ENCODE measurements at places on chromosomes 3 and 15. TPM values are rescaled to one million over a fixed set of nuclear protein-coding genes. Genes with fewer than 3 reads are reported as not detected.

Gene GPR171
- 9.7 TPM for total RNA-seq

Gene STAC
- total RNA-seq: not detected

Gene DLEC1
- 0.67 TPM for total RNA-seq

Gene ALS2CL
- 92.0 TPM for total RNA-seq

Gene KBTBD13
- total RNA-seq: 0.38 TPM

Gene NKIRAS1
- total RNA-seq: 6.4 TPM

DNA sequence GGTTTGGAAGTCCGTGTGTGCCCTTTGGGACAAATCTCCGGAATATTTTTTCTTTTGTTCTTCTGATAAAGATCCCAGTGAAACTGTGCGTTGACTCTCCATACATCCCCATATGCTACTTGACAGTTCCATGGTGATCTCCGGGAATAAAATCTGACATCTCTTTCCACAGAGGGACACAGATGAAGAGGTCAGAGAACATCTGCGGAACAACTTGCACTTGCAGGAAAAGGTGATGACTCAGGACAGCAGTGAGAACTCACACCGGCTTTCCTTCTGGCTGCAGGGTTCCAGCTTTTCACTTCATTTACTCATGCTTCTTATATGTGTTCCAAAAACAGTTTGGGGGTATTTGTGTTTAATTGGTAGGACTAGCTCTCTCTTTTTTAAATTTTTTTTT is 157.5 kb upstream of the CHRM5 start:
- H3K36me3 ChIP-seq: no peaks in the 10 kb centered on the region
- DNase-seq: no peak
- no peaks in the 10 kb centered on the region for H3K4me1 ChIP-seq
- no peaks in the 10 kb centered on the region for H3K27me3 ChIP-seq
- H3K27ac ChIP-seq: no peak overlapping the region

- no peak overlapping the region for H3K4me3 ChIP-seq
- no peaks in the 10 kb centered on the region for H3K27me3 ChIP-seq
- H3K27ac ChIP-seq: no peak overlapping the region
- DNase-seq: peak; percentile 26
- H3K36me3 ChIP-seq: no peaks in the 10 kb centered on the region
- H3K4me1 ChIP-seq: no peaks in the 10 kb centered on the region
Observed at GRCh38 chr3:194380326-194380725, 10.8 kb upstream of the LRRC15 start.

- H3K27me3 ChIP-seq: no peaks in the 10 kb centered on the region
- no peak overlapping the region for H3K27ac ChIP-seq
- H3K36me3 ChIP-seq: no peaks in the 10 kb centered on the region
- DNase-seq: no peak
Observed at GRCh38 chr3:97927704-97928103, 44.5 kb downstream of the RIOX2 start.

All from Peyer's patch (tissue), 4 donors.